ENCODE measurements at places on chromosomes 3 and 15.
A peak's percentile ranks its signal among the peaks of the same experiment; 100 is the strongest.

DNA sequence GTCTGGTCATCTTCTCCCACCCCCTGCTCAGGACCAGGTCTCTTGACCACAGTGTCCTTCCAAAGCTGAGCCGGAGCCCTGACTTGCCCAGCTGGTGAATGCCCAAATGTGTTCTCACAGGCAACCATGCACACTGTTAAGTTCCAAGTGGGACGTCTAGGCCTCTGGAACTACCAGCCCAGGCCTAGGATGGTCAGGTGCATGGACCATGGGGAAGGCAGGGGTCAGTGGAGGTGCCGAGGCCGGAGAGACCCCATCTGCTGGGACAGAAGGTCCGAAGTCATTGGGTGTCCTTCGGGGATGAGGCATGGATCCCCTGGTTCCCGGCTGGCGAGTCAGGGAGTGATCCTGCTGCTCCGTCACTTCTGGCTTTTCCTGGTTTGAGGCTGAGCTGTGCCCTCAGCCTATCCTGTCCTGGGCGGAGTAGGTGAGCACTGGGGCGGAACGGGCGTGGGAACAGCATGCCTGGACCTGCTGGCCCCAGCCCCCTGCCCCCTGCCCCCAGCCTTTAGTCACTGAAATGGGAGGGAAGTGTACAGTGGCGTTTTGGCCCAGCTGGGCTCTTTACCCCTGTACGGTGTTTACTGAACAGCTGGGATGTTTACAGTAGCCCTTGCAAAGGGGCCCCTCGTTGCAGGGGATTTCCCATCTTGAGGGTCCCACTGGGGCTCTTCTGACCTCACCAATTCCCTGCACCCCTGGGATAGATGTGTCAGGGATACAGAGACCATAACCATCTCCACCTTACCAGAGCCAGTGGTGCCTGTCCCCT is 12.1 kb downstream of the SEMA3F start:
- no peak for DNase-seq

- no peak for DNase-seq
Observed at GRCh38 chr3:178480795-178481194, 55.4 kb upstream of the KCNMB2 start.

DNA sequence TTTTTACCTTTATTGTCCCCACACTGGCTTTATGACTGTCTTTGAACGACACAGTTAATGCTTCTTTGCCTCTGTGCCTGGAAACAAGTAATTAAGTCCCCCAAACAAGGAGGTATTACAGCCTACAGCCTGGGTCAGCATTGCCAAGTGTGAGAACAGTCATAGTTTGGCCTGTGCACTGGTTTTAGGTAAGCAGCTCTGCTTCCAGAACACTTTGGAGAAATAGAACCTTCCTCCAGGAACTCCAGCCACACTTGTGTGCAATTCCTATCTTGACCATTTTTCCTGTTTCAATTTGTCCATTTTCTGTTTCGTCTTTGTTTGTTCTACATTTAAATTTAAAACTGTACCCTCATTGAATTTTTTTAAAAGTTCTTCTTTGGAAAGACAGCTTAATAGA is 568.2 kb downstream of the TUSC7 start:
- no peak for DNase-seq

GRCh38 chr3:160808838-160809237 is 52.8 kb downstream of the PPM1L start:
- DNase-seq, result no peak

DNA sequence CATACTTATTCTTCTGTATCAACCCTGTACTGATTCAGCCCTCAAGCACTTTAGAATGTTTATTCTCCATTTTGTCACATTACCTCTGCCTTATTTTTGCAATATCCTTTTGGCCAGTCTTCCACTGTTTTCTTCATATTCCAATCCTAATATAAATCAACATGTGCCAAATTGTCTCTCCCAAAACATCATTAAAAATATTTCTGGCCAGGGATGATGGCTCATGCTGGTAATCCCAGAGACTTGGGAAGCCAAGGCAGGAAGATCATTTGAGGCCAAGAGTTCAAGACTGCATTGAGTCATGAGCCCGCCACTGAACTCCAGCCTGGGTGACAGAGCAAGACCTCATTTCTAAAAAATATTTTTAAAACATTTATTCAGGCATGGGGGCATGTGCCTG is 641.4 kb upstream of the CBLB start:
- no peak for DNase-seq

- no peak for DNase-seq
Observed at GRCh38 chr15:58201516-58201915, 63.3 kb downstream of the AQP9 start.

- DNase-seq, result peak; percentile 85
Observed at GRCh38 chr15:38611228-38611627, 46.6 kb upstream of the RASGRP1 start.

- no peak for DNase-seq
Observed at GRCh38 chr3:20912406-20912805, 726.4 kb upstream of the SGO1 start.

GRCh38 chr3:109806929-109807328 is 469.6 kb upstream of the DPPA4 start:
- DNase-seq, result peak; percentile 84

DNA sequence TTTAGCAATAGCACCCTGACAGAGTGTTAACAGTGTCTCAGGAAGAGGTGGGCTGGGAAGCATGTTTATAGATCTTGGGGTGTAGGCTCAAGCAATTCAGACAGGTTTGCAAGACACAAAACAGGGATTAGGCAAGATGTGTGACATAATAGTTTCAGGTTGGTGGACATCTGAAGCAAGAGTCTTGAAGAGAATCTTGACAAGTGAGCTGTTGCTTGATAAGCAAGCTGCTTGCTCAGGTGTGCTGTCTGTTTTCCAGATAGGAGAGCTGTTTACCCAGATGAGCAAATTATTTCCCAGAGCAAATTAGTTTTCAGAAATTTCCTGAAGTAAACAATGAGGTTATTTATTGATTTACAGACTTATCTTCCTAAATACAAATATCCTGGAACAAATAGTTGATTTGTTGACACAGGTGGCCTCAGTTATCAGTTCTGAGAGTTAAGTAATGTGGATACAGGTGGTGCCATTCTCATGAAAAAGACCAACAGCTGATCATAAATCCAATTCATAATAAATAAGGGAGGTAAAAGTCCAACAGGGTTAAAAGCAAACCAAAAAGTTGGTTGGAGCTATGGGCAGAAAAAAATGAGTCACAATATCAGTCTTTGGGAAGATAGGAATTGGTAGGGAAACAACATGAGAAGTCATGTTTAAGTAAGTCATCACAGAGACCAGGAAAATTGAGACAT is 437.3 kb downstream of the TBL1XR1 start:
- no peak for DNase-seq

- no peak for DNase-seq
Observed at GRCh38 chr3:103810167-103810566, 1375.4 kb downstream of the ZPLD1 start.

DNA sequence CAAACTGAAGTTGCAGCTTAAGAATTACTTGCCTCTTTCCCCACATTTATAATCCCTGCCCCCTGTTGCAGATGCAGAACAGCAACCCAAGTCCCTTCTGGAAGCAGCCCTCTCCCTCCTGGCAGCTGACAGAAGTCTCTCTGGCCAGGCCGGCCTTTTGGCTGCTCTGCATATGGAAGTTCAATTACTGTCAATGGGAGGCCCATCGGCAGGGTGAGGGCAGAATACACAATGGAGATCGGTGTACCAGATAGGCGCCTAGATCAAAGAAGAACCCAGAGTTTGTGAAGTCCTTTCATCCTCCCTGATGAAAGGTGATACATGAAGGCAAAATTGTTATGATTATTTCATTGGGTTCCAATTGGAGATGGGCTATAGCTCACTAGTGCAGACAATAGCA is 327.9 kb upstream of the CTNNB1 start:
- DNase-seq, result no peak

- no peak for DNase-seq
Observed at GRCh38 chr3:82281205-82281604, 519.8 kb upstream of the GBE1 start.

DNA sequence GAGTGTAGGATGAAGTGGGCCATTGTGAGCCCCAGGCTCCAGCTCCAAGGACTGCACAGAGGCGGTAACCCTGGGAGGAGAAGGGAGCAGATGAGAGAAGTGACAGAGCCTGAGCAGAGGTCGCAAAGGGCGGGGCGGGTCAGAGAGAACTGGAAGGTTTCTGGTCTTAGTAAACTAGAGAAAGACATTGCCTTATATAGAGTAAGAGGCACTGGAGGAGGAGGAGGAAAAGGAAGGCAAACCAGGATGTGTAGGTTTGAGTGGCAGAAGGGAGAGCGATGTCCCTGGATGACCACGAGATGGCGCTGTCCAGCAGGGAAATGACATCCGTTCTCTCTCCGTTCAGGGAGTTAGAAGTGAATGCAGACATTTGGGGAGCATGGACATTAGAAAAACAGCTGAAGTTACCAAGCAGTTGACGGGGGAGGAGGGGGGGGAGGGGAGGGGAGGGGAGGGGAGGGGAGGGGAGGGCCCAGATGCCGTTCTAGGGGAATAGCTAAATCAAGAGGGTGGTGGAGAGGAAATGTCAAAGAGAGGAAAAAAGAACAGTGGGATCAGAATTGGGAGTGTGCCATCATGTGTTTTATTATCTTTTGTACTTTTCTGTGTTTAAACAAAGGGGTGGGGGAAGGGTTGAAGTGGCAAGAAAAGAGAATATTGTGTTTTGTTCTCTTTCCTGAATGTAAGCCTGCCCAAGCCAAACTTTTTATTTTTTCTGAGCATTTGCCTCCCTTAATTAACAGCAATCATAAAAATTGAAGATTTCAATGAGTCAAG is 48.8 kb downstream of the STARD5 start:
- DNase-seq, result peak; percentile 94

DNA sequence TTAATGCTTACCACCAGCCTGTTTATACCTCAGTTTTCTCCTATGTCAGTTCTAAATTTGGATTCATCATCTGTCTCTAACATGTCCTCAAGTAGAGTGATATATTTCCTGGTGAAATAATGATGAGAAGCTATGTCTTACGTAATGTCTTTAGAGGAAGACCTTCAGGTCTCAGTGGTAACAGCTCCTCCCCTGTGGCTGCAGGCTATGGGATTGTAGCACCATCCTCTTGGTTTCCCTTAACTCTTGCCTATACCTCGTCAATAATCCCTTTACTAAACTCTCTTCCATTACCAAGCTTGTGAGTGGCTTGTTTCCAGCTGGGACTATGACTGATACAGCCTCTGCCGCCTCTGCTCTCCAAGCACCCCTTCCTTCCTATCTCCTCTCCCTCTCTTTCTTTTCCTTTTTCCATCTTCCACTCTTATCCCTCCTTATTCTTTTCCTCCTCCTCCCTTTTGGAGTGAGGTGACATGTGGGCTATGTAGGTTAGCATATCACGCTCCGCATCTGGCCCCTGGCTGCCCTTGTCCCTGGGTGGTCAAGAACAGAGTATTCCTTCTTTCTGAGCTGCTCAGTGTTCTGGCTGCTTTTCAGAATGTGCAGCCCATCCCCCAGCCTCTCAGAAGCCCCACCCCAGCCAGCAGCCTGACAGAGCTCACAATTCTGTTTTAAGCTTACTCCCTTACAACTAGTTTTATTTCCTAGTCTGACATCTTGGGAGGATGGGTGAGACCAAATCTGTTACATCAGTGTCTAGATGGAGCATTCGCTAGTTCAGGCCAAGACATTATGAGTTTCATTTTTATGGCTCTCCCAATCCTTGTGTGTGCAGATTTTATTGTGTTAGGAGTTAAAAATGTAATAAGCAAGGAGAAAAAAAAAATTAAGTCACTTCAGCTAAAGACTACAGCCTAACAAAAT is 75.0 kb upstream of the RNU6-1 start:
- no peak for DNase-seq

- peak; percentile 72 for DNase-seq
Observed at GRCh38 chr3:122392868-122393844, 9.2 kb downstream of the FAM162A start.

GRCh38 chr3:37111199-37111598 is 63.2 kb downstream of the LRRFIP2 start:
- DNase-seq, result no peak

DNA sequence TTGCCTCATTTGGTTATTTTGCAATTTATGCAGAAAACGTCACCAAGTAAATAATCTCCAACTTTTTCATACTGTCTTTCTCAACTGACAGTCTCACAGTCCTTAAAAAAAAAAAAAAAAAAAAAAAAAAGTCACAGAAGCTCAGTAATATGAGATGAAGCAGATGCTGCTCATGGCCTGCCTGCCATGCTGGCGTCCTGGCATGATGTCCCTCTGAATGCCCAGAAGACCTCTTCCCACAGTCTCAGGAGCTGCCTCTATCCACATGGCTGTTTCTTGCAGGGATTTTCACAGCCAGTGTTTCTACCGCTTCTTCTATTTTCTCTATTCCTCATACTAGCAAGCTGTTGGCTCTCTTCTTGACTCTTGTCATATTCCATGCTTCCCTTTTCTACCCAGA is 87.7 kb downstream of the TGFBR2 start:
- DNase-seq, result no peak

- DNase-seq, result no peak
Observed at GRCh38 chr3:95911767-95912166, 902.6 kb upstream of the EPHA6 start.

DNA sequence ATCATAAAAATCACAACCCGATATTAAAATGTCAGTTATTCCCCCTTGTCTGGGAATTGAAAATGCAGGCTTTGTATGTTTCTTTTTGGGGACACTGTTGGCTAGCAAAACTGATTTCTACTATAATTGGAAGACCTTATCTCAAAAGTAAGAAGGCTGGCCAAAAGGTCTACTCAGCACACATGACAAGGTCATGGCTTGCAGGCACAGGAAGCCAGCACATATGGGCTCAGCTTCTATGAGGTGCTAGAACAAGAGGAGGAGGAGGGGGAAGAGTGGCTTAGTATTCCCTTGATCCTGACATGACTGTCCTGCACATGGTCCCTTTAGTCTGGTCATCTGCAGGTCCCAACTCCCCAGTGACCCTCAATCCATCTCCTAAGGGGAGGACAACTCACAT is 681.2 kb downstream of the SQOR start:
- no peak for DNase-seq

- DNase-seq, result peak; percentile 81
Observed at GRCh38 chr3:11626084-11626463, 17.6 kb downstream of the VGLL4 start.

DNA sequence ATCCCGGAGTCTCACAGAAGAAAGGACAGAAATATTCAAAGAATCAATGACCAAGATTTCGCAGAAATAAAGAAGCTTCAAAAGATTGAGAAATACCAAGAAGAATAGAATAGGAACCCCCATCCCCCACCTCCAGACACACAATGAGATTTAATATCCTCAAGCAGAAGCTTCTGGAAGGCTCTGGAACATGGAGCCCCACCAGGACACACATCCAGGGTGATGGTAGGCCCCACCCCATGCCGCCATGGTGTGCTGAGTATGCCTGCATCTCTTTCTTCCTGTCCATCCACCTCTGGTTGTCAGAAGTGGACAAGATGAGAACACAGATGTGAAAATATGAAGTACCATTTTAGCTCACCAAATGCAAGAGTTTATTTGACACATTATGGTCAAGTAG is 19.3 kb downstream of the PRR23E start:
- DNase-seq, result peak; percentile 34

DNA sequence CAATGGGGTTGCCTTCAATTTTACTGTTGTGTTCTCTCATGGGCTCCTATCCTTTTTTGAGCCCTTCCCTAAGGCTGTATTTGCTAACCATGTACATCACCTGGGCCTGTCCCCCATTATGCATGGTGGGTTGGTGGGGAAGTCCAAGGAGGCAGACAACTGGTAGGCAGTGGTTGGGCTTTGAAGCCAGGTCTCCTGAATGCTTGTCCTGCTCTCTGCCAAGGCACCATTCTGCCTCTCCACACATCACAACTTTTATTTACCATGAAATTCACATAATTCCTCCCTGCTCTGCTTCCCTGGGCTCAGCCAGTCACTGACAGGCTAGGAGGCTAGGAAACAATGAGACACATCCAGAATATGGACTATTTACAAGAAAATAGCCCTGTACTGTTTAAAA is 41.0 kb upstream of the COPB2 start:
- DNase-seq, result no peak

GRCh38 chr3:197368821-197369220 is 70.4 kb upstream of the DLG1 start:
- no peak for DNase-seq
